ENCODE measurements at places on chromosomes 11 and 22. TPM values are rescaled to one million over a fixed set of nuclear protein-coding genes. Genes with fewer than 3 reads are reported as not detected.

- no peak for ATAC-seq
Measured at GRCh38 chr11:2295971-2296912, 5.5 kb downstream of the C11orf21 start.

DNA sequence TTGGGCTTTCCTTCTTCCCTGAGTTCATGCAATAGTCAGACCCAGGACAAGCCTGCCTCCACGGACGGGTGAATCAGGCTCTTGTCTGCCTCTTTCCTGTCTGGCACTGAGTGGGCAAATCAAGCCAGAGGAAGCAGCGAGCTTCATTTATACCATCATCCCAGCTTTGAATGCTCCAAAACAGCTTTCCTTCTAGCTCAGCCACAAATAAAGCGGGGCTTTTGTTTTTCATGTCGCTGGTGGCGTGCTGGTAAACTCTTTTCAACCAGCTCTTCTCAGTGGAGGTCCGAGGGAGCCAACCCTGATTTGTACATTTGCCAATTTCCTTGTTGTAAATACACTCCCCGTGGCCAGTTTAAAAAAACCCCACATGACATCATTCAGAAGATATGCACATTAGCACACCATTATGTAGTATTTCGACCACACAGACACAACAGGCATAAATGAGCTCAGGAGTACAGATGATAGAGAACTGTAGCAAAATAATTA, 8.6 kb downstream of the C11orf91 start:
- peak; percentile 64 for ATAC-seq

SAA2 gene
- total RNA-seq = not detected

FGF19 gene
- total RNA-seq = 0.29 TPM

All from motor neuron (in vitro differentiated cells).